ENCODE measurements at places on chromosomes 2 and 18.

DNA sequence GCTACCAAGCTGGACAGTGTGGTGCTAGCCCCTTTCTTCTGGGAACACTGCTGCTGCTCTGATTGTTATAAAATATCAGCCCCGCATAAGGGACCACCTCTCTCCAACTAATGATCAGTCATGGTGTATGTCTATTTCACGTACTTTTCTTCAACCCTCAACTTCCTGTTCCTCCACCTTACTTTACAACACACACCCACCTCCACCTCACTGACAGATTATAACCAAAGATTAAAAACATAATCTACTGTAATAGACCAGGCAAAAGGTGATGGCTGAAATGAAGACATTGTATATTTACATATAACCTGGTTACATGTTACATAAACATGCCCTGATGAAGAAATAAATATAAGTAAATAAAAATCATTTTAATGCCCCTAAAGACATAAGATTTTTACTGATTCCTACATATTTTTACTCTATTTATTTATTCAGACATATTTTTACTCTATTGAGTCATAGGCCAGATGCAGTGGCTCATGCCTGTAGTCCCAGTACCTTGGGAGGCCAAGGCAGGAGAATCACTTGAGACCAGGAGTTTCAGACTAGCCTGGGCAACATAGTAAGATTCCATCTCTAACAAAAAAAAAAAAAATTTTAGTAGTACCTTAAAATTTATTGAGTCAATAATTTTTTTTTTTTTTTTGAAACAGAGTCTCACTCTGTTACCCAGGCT, 12.8 kb downstream of the STK39 start:
- DNase-seq = no peak

- DNase-seq = no peak
Measured at GRCh38 chr18:50401295-50401694, 26.4 kb downstream of the SKA1 start.

GRCh38 chr18:57630754-57631595, 9.3 kb upstream of the NARS1 start:
- no peak for DNase-seq

DNA sequence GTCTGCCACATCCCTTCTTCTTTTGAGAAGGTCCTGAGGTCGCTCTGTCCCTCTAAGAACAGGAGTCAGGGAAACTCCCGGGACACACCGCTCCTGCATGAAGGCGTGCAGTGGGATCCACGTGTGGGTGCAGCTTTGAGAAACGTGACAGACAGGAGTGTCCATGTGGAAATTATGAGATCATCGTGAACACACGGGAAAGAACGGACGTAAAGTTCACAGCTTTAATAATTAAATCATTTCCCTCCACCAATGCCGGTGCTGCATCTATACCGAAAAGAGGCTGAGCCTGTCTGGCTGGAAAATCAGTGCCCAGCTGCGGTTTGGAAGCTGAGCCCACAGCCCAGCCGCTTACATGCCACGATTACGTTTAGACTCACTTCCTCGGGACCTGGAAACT, 372.4 kb upstream of the SALL3 start:
- DNase-seq = no peak

- DNase-seq = no peak
Measured at GRCh38 chr2:119234021-119235019, 10.7 kb downstream of the STEAP3 start.

GRCh38 chr2:120830096-120830830, 94.6 kb downstream of the GLI2 start:
- no peak for DNase-seq

DNA sequence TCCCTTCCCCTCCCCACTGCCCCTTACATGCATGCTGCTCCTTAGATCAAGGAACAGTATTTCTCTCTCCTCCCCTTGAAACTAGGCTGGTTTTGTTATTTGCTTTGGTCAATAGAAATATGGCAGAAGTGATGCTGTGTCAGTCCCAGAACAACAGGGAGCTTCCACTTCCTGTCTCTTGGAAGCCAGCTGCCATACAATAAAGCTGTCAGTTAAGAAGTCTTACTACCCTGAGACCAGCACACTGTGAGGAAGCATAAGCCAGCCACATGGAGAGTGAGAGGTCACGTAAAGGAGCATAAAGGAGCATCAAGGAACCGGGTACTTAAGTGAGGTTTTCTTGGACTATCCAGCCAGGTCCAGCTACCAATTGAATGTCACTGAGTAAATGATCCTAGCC, 126.6 kb downstream of the NOL4 start:
- DNase-seq = no peak

DNA sequence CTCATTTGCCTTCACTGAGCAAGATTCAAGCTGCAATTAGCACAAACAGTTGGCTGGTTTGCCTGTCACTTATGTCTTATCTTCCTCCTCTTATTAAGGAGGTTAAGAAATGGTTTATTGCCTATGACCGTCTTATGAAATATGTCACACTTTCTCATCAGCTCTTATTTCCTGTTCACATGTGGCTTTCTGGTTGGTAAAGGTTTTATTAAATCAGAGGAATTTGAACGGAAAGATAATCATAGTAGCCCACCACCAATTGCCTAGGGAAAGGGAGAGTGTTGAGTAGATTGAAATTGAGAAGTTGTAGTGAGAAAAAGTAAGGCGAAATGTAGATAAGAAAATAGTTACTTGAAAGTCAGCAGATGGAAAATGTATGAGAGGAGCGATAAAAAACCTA, 4.2 kb upstream of the IL1R1 start:
- no peak for DNase-seq

DNA sequence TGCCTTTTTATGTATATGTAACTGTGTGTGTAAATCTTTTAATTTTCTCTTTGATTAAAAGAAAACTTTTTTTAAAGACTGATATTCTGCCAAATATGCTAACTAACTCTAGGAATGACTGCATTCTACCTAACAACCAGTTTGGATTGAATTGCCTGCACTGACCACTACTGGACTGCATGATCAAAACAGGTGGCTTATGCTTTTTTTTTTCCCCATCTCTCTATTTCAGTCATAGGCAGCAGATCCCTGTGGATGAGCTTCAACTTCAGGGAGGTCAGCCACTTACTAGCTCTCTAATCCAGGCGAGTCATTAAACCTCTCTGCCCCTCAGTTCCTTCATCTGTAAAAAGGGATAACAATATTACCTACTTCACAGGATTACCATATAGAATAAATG, 138.6 kb upstream of the SERTAD2 start:
- DNase-seq = no peak

- no peak for DNase-seq
Measured at GRCh38 chr2:77086478-77086877, 435.7 kb downstream of the LRRTM4 start.
